ENCODE measurements at places on chromosomes 2 and 18. TPM values are rescaled to one million over a fixed set of nuclear protein-coding genes. Genes with fewer than 3 reads are reported as not detected.

SKOR2 gene
- total RNA-seq, result not detected

LINC00305 gene
- not detected for total RNA-seq

BZW1 gene
- total RNA-seq, result 407 TPM

- DNase-seq, result no peak
These were observed 153.6 kb upstream of the KLF7 start for GRCh38 chr2:207319316-207319715.

GRCh38 chr2:179513181-179513580, 248.5 kb upstream of the SESTD1 start:
- peak; percentile 27 for DNase-seq

MYCN gene
- not detected for total RNA-seq

DNA sequence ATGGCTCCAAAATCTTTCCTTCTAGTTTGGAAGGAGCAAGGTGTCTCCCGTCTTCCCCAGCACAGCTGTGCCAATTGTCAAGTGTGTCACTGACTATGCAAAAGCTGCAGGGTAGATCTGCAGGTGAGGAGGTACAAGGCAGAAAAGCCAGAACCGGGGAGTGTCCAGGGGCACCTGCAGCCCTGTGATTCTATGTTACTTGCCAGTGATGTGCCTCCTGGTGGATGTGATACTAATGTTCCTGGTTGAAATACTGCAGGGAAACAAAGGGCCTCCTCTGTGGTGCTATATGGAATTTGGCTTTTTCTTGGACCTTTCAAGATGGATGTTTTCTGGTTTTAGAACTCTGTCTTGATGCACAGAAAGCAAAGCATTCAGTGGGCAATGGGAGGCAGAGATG, 80.3 kb downstream of the ST6GAL2 start:
- no peak for DNase-seq

MALT1 gene
- 20.5 TPM for total RNA-seq

DNA sequence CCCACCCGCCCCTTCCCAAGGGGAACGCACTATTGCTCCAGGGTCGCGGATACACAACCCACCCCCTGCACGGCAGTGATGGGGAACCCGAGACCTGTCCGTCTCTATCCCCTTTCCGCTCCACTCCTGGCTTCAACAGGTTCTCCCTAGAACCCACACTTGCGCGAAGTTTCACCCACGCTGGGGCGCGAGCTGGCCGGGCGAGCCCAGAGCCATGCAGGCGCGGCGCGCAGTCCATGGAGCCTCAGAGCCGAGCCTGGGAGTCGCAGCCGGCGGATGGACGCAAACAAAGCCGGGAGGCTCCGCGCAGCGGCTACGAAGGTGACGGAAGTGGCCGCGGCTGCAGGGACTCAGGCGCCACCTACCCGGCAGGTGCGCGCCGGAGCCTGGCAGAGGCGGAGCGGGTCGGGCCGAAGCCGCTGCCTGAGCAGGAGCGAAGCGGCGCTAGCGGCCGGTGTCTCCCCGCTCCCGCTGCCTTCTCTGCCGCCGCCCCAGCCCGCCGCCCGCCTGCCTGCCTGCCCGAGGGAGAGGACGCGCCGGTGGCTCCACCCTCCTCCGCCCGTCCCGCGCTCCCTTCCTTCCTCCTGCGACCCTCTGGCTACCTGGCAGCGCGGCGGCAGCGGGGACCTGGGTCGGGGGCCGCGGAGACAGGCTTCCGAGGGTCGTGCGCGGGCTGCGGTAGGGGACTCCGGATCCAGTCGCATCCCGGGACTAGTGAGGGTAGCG, 14.0 kb downstream of the ALPG start:
- no peak for DNase-seq

DNA sequence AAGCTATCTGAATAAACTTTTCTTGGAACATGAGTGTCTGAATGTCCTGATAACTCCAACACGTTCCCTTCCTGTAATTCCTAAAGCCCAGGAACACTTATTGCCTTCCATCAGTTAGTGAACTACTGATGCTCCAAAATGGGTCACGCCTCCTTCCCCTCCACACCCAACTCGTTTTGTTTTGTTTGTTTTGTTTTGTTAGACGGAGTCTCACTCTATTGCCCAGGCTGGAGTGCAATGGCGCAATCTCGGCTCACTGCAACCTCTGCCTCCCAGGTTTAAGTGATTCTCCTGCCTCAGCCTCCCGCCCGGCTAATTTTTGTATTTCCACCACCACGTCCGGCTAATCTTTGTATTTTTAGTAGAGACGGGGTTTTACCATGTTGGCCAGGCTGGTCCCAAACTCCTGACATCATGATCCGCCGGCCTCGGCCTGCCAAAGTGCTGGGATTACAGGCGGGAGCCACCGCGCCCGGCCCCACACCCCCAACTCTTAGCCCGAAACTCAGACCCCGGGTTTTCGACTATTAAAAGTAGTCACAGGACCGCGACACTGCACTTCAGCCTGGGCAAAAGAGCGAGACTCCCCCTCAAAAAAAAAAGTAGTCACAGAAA, 774 bp downstream of the IER3IP1 start:
- no peak for DNase-seq

SH3YL1 gene
- 30.5 TPM for total RNA-seq

CDH7 gene
- total RNA-seq, result not detected

DNA sequence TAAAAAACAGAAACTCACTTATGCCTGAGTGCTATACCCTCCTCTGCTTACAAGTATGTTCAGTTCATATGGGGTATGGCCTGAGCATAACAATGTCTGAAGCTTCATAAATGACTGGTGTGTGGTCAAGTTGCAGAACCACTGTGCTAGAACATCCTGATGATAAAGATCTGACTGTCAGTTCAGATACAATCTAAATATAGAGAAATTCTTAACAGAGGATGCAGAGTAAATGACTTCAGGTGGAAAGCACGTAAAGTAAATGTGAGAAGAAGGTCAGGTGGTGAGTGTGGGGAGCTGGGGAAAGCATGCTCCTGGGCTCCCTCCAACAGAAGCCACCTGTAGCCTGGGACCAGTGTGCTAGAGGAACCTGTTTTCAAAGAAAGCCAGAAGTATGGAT, 926.2 kb downstream of the TSN start:
- DNase-seq, result no peak

- DNase-seq, result no peak
These were observed 32.5 kb downstream of the GPR45 start for GRCh38 chr2:105274046-105274445.

DNA sequence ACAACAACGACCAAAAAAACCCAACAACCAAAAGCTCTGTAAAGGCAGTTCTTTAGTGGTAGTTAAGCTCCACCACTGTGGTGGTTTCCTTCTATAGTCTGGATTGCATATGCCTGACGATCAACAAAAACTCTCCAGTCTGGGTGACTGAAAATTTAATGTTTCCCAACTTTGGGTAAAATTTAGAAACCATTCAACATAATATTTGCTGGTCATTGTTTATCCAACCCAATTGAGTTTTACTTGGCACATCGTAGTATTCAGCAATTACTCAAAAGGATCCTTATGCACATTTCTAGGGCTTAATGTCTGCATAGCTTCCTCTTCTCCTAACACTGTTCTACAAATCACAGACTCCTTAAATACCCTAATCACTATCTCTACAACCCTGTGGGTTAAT, 1080.2 kb upstream of the NRXN1 start:
- no peak for DNase-seq

VWA3B gene
- not detected for total RNA-seq

GKN1 gene
- total RNA-seq, result not detected

INHA gene
- not detected for total RNA-seq

DNA sequence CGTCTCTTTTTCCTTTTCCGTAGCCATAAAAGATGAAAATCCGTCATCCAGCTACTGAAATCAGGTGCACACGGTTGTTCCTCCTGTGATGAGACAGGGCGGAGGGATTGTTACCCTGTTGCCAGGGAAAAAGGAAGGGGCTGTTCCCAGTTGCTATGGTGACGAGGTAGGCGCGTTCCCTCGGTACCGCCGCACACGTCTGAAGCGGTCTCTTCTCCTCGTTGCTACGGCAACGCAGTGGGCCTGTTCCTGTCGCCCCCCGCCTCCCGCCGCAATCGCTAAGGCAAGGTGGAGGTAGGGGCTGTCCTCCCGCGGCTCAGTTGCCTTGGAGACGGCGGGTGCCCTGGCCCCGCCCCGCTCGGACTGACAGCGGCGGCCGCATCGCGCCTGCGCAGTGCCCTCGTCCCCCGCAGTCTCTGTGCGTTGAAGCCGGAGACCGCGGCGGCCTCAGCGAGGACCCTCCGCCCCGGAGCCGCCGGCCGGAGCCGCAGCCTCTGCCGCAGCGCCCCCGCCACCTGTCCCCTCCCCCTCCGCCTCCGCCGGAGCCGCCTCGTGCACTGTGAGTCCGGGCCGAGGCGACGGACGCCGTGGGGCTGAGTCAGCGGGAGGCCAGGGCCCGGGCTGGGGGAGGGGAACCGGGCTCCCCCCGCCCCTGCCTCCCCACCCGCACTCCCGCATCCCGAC, at the start of gene MAPRE3:
MAPRE3 (plus strand) TSS at position 394 of the 684 bp plus-strand sequence. CDS start 51,582 bp downstream, outside the sequence.
- DNase-seq, result peak; percentile 41

UGT1A10 gene
- total RNA-seq, result not detected

C18orf54 gene
- total RNA-seq, result 11.1 TPM

DNA sequence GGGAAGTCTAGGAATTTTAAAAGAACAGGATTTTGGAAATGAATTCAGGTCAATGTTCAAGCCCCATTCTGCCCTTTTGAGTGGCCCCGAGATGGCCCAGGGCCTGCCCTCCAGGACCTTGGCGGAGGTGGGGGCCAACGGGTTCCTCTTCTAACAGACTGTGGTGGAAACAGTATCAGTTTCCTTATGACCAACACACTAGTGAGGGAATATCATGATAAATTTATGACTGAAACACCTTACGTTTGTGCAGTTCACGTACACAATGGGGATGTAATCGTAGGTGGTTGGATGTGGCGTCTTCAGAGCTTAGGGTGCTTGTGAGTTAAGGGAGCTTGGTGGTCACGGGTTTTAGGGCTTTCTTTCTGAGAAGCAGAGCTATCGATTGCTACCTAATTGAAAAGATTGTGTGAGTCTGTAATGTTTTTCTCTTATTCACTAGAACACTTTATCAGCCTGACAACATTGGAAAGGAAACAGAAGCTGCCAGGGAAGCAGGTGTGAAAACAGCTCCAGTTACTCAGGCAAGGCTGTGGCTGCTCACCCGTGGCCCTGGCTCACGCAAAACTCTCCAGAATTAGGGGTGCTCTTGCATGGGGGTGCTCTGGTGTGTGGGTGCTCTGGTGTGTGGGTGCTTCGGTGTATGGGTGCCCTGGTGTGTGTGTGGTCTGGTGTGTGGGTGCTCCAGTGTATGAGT, 165.3 kb downstream of the SNTG2 start:
- DNase-seq, result no peak

GRCh38 chr2:3254442-3254941, 123.1 kb downstream of the EIPR1 start:
- DNase-seq, result no peak

DNA sequence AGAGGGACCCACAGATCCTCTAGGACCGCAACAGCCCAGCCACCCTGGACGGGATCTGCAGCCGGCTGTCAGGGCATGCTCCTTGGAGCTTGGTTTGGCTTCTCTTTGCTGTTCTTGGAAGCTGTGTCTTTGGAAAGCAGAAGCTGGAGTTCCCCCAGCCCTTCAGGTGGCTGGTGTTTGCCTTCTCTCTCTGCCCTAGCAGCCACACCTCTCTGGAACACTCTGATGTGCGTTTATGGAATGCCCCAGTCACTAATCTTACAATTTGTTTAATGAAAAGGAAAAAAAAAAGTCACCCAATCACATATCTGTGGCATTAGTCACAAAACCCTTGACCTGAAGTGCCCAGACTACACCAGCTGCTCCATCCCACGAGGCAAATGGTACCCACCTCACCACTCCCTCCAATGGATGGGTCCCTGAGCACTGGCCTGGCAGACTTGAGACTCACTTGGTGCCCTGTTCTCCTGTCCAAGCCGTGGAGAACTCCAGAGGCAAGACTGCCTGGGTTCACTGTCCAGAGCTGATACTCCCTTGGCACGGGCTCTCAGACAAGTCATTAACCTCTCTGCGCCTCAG, 70.2 kb upstream of the DAPL1 start:
- peak; percentile 82 for DNase-seq

DNA sequence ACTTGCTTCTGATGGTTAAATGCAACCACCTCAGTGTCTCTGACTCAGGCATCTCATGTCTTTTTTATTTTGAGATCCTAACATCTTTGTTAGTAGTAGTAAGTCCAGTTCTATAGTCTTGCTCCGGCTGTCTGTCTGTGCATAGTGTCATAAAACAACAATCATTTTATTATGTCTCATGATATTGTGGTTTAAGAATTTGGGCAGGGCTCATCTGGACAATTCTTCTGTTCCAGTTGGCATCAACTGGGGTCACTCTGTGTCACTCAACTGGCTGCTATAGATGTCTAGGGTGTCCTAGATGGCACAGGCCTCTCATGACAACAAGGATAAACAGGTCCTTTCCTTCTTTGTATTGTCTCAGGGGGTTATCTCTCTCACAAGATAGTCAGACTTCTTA, 299.6 kb upstream of the ZNF521 start:
- DNase-seq, result peak; percentile 64

DNA sequence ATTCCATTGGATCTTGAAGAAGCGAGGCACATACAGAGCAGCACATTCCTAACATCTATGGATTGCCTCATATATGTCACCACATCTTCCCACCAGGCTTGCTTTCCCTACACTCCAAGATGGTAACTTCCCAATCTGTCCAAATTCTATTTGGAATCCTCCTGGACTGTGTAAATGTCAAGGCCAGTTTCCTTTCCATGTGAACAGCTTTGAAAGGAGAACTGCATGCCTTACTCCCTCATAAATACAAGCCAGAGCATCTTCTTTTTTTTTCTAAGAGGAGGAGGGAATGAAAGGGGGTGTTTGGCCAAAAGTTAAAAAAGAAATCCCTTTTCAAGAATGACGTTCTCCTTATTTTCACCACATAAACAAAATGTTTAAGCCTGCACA, 103.8 kb upstream of the OSR1 start:
- no peak for DNase-seq

DNA sequence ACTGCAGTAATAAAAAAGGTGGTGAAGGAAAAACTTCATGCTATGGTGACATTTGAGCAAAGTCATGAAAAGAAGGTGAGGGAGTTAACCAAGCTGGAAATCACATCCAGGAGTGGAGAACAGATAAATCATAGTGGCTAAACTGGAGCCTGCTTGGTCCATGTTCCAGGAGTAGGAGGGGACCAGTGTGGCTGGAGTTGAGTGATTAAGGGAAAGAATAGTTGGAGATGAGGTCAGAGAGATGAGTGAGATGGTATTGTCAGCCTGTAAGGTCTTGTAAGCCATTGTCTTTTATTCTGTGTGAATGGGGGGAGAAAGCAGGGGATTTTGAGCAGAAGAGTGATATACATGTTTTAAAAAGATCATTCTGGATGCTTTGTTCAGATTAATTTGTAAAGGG, 52.3 kb downstream of the NABP1 start:
- DNase-seq, result no peak

SRD5A2 gene
- total RNA-seq, result not detected

TRIM43 gene
- not detected for total RNA-seq

DNA sequence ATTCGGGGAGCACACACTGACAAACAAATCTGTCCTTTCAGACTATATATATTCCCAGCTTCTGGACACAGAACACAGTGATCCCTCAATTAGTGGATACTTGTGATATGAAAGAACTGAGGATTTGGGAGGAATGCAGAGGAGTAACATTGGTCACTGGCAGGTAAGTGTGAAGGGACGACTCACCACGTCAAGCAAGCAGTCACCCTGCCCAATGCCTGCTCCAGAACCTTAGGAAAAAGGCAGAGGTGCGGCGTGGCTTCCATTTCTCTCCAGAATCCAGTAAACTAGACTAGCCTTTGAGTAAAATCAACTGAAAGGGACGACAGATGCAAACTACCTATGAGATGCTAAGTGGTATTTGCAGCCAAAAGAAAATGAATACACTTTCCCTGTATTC, 1.1 kb downstream of the CCDC93 start:
- no peak for DNase-seq
